HS-27A (cell line): ENCODE measurements at places on chromosomes 2 and 18.

GRCh38 chr2:65622951-65623535 is 190.6 kb upstream of the SPRED2 start:
- DNase-seq, result no peak

- no peak for DNase-seq
Measured at GRCh38 chr2:183034806-183035205, 3.5 kb downstream of the NCKAP1 start.

GRCh38 chr2:25960920-25961319 is 21.4 kb downstream of the KIF3C start:
- no peak for DNase-seq

- DNase-seq, result peak; percentile 23
Measured at GRCh38 chr18:23283916-23284430, 148.7 kb downstream of the CABLES1 start.

GRCh38 chr2:27988306-27988705 is 97.8 kb downstream of the BABAM2 start:
- DNase-seq, result no peak

GRCh38 chr18:12645254-12645653 is 12.7 kb downstream of the SPIRE1 start:
- no peak for DNase-seq

GRCh38 chr2:171706152-171706803 is 19.0 kb downstream of the DYNC1I2 start:
- DNase-seq, result no peak

DNA sequence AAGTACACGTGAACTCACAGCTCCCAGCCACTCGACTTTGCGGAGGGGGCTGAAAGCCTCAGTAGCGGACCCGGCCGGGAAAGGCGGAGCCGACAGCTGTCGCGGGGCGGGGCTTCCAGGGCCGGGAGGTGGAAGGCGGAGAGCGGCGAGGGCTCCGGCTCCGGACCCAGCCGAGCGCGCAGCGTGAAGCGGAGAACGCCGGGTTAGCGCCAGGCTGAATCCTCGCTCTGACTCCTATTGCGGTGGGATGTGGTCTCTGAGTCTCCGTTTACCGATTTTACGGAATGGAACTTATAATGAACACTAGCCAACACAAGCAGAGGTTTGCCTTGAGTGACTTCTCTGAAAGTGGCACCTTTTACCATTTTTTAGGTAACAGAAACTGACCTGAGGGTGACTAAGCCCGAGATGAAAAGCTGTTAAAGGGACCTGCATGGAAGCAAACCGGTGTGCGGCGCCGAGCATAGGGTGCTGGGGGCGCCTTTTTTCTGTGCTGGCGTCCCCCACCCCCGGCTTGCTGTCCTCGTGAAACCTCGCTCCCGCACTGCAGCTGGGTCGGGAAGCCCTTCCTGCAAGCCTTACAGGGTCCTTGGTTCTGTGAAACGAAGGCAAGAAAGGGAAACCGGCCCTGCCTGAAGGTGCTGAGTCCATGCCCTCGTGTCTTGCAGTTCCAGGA is 72.9 kb downstream of the EN1 start:
- DNase-seq, result no peak

DNA sequence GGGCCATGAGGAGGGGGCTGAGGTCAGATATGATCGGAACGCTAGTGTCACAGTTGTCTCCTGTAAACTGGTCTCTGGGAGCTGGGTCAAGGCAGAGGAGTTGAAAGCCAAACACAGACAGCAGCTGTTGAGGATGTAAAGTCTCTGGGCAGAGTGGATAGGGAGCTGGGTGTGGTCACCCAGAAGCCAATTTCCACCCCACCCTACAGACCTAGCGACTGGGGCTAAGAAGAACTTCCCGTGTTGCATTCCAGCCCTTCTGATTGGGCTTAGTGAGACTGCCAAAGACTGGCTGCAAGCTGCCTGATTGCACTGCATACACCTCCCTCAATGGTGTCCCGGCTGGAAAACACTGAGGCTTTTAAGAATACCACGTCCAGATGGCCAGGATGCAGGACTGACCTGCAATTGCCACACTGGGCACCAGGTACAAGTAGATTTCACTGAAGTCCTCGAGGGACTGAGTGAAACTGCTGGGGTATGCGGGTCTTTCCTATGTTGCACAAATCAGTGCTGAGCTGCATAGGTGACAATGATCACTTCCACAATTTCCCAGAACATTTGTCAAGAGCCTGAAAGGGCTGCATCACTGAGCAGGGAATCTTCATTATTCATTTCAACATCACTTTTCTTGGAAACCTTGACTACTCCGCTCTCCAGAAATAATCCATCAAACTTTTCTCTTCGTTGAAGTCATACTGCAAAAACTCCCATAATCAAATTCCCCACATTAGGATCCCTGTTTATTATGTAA is 43.1 kb upstream of the EML4 start:
- DNase-seq, result no peak

DNA sequence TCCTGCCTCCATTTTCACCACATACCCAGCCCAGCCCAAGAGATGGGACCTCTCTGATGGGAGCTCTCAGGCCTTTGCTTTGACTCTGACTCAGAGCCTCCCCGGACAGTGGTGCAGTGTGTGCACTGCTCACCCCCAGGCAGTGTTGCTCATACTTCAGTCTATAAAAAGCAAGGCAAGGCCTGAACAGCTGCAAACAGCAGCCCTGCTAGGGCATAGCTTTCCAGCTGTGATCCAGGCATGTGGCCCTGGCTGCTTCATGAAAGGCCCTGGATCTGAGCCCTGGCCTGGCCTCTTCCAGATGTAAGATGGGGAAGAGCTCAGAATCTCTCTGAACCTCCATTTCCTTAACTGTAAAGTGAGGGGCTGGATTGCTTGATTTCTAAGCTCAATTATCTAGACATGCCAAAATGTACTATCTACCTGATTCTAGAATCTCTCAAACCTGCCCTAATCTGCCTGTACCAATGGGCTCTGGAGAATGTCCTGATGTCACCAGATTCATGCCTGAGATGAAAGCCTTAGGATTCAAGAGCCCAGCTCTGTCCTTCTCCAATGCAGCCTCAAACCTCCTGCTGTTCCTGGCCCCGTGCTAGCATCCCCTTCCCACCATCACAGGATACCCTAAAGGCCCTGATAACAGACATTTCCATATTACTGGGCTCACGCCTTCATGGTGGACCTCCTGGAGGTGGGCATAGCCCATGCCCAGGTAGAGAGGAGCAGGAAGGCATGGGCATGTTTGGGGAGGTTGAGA is 206.9 kb downstream of the ARL4C start:
- DNase-seq, result no peak

DNA sequence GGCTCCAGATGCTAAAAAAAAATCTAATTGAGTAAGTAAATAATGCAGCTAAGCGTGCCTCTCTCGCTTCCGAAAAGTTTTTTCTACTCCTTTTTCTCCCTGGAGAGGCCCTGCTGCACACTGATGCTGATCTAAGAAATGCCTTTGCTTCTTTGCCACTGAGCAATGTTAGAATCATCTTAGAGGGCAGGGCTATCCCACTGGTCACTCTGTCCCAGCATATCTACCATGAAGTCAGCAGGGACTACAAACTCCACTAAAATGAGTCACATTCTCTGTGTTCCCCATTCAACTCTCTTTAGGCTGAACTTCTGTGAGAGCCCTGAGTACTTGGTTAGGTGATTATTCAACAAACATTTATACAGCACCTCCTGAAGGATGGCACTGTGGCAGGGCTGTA is 127.6 kb upstream of the LYPD1 start:
- peak; percentile 68 for DNase-seq

DNA sequence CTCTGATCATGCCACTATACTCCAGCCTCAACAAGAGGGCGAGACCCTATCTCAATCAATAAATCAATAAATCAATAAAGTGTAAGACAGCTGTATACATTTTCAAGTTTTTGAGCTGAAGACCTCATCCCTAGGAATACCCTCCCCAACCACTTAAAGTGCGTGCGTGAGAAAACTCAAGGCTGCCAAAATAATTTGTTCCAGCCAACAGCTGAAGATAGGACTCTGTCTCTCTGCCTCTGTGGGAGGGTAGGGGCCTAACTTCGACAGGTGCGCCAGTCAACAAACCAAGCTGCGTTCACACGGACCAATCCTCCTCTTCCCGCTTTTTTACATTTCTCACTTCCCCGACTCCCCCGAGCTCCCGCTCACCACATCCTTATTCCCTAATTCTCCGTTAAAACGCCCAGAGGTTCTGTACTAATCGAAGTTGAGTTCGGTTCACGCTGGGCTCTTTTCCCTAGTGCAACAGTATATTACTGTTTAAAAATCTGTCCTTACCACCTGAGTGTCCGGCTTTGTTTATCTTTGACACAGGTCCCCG is 618 bp downstream of the POLR2D start:
- peak; percentile 19 for DNase-seq

GRCh38 chr2:105144941-105145300 is 96.6 kb upstream of the GPR45 start:
- no peak for DNase-seq

DNA sequence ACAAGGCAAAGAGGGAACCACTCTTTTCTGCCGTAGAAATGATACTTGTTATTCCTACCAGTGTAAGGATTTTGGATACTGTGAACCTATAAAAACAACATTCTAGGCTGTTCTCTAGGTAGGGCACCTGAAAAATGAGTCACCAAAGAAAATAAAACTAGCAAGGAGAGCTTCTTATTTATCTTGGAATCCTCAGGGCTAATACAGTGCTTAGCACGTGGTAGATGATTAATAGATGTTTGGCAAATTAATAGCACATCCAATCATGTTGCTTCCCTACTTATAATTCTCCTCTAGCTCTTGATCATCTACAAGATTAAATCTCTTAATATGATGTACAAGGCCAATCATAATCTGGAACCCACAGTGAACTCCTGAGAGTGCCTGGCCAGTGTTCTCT is 73.1 kb downstream of the AAK1 start:
- DNase-seq, result no peak

DNA sequence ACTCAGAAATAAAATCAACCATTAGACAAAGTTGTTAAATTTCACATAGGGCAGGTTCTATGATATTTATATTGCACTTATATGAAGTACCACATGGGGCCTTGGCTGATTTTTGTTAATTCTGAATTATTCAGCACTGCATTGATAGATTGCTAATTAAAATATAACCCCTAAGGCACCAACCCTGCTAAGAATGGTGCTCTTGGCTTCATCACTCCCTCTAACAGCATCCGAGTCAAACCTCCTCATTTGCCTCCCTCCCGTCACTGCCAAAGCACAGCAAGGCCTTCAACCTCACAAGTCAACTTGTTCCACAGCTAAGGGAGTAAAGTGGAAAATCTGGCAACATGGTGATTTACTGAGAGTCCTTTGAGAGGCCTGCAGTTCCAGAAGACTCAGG is 27.0 kb downstream of the MYO5B start:
- no peak for DNase-seq

- no peak for DNase-seq
Measured at GRCh38 chr2:62010632-62011256, 105.3 kb downstream of the COMMD1 start.

GRCh38 chr2:98078701-98079100 is 8.3 kb upstream of the VWA3B start:
- DNase-seq, result no peak

DNA sequence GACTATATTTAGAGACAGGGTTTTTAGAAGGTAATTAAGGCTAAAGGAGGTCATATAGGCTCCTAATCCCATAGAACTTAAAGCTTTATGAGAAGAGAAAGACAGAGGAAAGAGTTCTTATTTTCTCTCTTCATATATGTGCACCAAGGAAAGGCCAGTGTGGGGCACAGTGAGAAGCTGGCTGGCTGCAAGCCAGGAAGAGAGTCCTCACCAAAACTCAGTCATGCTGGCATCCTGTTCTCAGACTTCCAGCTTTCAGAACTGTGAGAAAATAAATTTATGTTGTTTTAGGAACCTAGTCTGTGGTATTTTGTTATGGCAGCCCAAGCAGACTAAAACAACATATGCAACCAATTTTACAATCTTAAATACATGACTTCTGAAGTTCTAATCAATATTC is 31.5 kb upstream of the ATIC start:
- DNase-seq, result no peak

DNA sequence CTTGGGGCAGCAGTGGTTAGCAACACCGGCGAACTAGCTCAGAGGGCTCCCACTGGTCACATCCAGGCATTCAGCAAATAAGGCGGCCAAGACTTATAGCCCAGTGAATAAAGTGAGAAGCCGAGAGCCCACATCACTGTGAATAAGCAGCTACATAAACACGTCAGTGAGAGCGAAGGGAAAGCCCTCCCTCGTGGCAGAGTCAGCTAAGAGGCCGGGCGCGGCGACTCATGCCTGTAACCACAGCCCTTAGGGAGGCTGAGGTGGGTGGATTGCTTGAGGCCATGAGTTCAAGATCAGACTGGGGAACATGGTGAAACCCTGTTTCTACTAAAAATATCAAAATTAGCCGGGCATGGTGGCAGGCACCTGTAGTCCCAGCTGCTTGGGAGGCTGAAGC is 5.2 kb downstream of the D2HGDH start:
- no peak for DNase-seq

DNA sequence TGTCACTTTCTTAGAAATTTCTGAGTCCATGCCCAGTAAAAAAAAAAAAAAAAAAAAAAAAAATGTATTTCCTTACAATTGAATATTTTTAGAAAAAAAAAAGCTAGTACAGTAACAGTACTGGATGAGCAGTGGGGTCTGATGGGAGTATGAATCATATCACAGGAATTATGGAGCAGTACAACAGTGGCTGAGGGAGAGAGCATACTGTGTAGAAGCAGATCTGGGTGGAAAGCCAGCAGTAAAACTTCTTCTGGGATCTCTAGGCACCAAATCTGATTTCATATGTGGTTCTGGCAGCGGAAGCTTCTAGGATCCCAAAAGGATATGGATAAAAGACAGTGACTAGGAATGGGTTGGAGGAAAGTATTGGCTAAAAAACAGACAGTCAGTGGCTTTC is 414.9 kb upstream of the FSHR start:
- DNase-seq, result no peak

DNA sequence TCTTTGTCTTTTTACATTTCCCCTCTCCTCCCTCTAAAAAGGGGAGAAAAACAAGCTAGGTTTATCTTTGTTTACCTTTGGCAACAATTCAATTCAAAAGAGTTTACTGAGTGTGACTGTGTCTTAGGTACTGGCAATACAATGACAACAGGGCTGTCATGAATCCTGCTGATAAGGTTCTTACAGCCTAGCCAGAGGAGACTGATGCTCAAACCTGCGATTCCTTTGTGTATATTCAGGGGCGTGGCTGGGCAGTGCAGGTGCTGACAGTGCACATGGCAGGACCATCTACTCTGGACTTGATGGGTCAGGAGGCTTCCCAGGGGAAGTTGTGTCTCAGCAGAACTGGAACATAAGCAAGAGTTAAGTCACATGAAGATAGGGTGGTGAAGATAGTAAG is 23.2 kb upstream of the TTN start:
- no peak for DNase-seq

DNA sequence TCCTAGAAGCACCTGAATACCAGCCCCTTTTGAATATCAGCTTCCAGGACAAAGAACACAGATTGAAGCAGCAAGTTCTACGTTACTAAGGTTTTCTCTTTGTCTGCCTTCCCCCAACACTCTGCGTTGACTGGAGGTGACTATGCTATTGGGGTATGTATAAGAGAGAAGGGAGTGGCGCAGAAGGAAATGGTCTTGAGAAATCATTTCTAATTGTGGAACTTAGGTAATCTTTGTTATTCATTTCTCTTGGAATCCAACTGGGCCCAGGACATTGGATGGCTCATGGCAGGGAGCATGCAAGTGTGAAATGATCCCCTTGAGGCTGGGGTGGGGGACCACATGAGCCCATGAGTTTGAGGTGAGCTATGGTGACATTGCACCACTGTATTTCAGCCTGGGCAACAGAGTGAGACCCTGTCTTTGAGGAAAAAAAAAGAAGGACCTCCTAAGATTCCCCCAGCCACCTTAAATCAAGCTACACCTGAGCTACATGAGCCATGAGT is 29.7 kb downstream of the XDH start:
- DNase-seq, result peak; percentile 63
